T-helper 2 cell treated with Interferon-gamma antibody and Interleukin-4, amounts not matched to agents 5 μg/mL and 100 μg/mL, for 36 hours (primary cell): ENCODE measurements at places on chromosomes 4 and X.

DNA sequence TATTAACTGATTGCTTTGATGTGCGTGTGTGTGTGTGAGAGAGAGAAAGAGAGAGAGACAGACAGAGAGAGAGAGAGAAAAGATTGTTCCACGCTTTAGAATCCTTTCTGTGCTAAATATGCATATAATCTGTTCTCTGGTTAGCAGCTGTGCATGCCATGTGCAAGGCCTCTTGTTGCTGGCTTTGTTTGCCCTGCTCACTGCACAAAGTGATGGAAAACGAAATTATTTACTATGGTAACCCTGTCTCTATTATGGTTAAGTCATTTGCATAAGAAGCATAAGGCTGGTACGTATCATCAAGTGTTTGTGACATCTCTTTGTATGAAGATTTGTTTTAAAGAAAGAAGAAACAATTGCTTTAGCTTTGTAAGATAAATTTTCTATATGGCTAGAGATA is 190.2 kb upstream of the POF1B start:
- DNase-seq: no peak

DNA sequence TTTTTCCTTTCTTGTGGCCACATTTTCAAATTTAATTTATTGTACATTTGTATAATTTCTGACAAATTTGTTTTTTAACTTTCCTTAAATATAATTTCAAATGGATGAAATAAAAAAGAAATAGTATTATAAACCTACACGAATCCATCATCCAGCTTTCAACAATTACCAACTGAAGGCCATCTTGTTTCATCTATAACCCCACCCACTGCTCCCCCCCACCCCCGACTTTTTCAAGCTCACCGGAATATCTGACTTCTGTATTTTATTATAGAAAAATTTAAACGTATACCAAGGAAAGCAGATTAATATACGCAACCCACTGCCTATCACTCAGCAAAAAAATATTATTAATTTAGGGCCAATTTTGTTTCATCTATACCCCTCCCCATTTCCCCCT is 1.1 kb downstream of the MORF4L2 start:
- DNase-seq: no peak

DNA sequence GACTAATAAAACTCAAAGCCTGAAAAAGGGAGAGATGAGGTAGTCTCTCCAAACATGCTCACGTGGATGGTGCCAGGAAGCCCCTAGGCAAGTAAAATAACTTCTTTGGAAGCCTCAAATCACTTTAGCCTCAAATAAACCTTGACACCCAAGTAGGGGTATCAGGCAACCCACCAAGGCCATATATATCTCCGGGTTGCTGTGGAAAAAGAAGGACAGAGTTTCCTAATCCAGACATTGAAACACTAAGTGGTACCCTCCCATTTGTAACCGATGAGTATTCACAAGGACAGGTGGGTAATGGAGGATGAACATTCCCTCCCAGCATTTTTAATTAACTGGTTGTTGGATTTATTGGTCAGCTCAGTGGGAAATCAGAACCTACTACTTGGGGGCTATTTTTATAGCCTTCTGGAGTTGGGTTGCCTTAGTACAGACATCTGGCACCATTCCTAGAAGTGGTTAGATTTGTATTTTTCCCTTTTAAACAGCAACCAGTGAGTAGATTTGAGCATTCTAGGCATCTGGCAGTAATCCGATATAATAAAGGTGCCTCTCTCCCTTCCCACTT is 87.7 kb downstream of the GPC3 start:
- DNase-seq: no peak

DNA sequence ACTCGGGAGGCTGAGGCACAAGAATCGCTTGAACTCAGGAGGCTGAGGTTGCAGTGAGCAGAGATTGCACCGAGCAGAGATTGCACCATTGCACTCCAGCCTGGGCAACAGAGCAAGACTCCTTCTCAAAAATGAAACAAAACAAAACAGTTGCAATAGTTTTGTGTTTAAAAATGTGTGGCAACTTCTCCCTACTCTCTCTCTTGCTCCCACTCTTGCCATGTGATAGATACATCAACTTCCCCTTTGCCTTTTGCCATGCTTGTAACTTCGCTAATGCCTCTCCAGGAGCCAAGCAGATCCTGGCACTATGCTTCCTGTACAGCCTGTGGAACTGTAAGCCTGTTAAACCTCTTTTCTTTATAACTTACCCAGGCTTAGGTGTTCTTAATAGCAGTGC is 52.5 kb upstream of the INTU start:
- DNase-seq: no peak

GRCh38 chr4:188986271-188986689 is 847.0 kb downstream of the TRIML1 start:
- DNase-seq: no peak

GRCh38 chr4:165201806-165202205 is 5.6 kb upstream of the KLHL2 start:
- DNase-seq: no peak

DNA sequence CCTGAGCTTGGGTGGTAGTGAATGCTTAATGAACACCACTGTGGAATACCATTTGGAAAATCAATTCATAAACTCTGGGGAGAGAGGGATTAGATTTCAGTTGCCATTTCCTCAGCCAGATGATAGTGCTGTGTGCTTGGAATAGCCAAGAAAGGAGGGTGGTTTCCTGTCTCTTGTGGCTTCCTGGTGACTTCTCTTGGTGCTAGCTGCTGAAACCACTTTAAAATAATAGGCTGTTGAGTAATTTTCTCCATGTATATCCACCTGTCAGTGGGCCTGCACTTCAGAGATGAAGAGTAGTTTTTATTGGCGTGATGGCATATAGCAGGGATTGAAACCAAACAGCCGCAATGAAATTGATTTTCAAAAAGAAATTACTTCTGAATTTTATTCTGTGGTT is 11.8 kb downstream of the EDA start:
- DNase-seq: no peak

GRCh38 chr4:189202182-189202868 is 738.3 kb upstream of the FRG1 start:
- DNase-seq: peak; percentile 9

DNA sequence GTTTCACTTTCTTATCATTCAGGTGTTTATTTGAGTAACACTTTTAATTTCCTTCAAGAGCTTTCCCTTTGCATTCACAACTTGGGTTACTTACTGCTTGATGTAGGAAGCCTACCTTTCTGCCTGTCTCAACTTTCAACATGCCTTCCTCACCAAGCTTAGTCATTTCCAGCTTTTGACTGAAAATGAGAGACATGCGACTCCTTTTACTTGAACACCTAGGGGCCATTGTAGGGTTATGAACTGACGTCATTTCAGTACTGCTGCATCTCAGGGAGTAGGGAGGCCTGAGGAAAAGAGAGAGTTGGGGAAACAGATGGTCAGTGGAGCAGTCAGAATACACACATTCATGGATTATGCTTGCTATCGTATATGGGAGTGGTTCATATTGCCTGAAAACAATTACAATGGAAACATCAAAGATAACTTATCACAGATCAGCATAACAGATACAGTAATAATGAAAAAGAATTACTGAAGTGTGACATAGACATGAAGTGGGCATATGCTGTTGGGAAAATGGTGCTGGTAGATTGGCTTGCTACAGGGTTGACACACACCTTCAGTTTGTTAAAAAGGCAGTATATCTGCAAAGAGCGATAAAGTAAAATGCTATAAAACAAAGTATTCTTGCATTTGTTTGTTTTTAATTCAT is 25.7 kb downstream of the USP53 start:
- DNase-seq: peak; percentile 59

DNA sequence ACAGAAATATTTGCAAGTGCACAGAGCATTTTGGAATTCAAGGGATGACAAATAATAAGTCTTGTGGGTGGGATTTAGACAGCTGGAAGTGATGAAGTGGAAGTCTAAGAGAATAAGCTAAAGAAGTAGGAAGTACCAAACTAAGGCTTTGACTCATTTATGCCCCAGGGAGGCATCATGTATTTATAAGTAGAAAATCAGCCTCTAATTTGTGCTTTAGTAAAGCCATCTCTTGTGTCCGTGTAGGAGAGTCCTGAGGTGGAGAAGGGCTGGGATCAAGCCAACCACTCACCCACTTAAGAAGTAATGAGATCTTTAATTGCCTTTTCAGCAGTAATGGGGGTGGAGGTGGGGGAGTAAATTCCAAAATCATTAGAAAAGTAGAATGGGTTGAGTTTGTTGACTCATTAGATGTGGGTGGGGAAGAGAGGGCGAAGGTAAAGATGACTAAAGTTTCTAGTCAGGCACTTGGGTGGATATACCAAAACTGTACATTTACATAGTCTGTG is 356.7 kb downstream of the STIM2 start:
- DNase-seq: no peak

DNA sequence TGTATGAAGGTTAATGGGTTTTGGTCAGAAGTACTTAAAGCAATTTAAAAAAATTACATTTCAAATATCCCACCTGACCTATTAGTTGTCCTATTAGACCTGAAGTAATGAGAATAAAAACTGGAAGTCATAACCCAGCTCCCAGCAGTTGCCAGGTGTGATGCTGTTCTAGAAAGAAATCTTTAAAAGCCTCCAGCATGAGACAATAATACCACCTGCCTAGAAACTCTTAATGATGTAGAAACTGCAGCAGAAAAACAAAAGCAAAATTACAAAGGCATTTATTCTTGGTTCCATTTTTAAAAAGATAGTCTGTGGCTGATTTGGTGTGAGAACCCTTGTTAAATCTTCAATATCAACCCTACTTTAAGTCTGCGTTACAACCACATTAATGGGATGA is 1137.7 kb upstream of the TENM3 start:
- DNase-seq: no peak

GRCh38 chr4:15757054-15757453 is 21.1 kb upstream of the CD38 start:
- no peak for DNase-seq

- DNase-seq: no peak
Observed at GRCh38 chr4:113575401-113575800, 186.1 kb downstream of the CAMK2D start.

DNA sequence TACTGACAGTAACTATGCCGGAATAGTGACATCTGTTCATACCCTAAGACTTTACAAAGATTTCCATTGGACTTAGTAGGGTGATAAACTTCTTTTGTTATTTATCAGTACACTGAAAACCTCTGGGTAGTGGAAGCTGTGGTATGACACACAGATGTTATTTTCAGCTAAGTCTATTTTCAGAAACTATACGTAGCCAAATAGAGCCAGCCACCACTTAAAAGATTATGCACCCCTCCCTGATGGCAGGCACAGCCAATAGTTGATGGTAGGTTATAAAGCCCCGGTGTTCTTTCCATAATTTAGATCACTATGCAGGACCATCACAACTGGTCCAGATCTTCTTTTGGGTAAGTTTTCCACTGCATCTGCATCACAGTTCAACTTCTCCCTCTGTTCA is 1603.2 kb upstream of the PABPC4L start:
- DNase-seq: no peak

GRCh38 chr4:10959586-10959985 is 275.0 kb upstream of the CLNK start:
- DNase-seq: no peak

- DNase-seq: no peak
Observed at GRCh38 chrX:138858951-138859350, 147.4 kb upstream of the FGF13 start.

- no peak for DNase-seq
Observed at GRCh38 chr4:127601029-127601428, 31.7 kb upstream of the INTU start.

DNA sequence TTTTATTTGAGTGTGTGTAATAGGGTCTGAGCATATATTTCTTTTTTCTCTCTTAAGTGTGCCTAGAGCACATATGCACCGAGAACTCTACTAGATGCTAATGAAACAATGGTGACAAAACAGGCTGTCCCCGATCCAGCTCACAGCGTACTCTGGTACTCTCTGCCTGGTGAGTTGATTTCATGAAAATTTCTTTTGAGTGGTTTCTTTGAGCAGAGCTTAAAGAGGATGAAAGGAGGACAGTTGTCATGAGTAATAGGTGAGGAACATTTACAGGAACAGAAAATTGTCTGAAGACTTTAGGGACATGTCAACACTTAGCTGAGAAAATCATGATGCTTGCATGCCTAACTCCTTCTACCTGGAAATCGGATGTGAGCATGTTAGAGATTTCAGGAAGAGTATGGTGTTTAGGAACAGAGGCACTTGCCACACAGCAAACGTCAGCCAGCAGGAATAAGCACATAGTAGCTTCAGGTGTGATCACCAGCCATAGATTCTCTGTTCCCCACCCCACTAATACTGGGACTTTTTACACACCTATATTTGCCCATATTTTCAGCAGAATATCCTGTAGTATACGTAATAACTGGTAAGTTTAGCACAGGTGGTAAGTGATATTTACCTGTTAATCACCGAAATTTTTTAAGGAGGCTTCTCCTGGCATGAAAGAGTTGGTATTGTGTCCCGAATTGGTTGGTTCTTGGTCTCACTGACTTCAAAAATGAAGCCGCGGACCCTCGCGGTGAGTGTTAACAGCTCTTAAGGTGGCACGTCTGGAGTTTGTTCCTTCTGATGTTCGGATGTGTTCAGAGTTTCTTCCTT is 111.1 kb downstream of the ZNF330 start:
- no peak for DNase-seq

DNA sequence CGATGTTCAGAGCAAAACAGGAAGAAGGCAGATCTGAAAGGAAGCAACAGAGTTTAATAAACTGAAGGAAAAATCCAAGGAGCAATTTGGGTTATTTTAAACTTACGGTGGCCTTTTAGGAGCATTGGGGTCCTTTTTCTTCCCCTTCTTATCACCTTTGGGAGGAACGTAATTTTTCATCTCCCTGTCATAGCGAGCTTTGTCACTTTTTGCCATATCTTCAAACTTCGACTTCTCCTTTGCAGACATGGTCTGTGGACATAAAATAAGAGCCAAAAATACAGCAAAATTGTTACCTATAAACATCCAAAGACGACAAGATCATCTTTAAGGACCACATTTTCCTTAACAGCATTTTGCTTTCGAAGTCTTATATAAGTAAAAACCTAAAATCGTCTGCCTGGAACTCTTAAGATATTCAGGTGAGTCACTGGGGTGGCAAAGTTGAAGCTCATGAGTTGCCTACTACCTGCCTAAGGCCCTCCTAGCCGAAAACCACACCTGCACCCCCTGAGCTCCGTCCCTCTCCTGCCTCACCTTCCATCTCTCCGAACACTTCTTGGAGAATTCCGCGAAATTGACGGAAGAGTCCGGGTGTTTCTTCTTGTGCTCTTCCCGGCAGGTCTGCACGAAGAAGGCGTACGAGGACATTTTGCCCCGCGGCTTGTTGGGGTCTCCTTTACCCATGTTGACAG is 1.0 kb downstream of the HMGB2 start:
- DNase-seq: no peak

DNA sequence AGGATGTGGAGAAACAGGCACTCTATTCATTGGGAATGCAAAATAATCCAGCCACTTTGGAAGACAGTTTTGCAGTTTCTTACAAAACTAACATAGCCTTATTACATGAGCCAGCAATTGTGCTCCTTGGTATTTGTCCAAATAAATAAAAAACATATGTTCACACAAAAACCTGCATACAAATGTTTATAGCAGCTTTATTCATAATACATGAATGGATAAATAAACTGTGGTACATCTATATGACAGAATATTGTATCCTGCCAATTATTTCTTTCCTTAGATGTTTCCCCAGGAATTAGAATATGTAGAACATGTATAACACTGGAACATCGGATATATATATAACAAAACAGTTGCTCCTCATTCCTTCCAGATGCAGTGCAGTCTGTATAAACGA is 57.7 kb upstream of the VEGFC start:
- no peak for DNase-seq

- no peak for DNase-seq
Observed at GRCh38 chr4:663046-663437, 11.0 kb downstream of the ATP5ME start.
